ENCODE measurements at places on chromosomes 1 and 21.

DNA sequence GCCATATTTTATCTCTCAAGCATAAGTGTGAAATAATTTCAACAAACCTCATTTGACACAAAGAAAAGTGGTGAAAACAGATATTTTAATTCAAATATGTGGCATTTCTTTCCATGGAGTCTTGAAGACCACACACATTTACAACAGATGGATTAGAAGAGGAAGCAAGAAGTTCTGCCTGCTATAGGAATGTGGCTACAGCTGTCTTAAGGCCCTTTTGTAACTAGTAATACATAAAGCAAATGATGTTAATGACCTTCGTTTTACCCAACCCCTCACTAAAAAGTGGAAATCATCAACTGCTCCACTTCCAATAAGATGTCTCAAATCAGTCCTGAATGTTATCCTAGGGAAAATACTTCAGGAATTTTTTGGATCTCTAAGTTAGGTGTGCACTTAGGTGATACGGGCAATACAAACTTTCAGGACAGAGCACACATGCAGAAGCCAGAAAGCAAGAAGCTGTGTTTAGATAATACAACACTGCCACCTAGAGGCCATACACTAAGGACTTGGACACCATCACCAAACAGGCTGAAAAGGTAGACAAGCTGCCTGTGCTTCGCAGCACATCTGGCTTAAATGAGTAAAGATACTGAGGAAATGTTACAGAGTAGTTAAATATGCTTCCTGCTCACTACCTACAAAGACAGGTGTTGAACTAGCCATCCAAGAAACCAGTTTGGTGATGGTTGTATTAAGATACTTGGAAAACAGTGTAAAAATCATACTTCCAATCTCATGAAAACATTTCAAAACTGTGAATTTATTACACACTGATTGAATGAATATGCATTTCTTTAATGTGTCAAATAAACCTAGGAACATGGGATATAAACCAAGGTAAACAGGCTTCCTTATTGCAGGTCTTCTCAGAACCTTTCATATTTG, 24.4 kb downstream of the RRAGC start:
- DNase-seq = peak; percentile 87

DNA sequence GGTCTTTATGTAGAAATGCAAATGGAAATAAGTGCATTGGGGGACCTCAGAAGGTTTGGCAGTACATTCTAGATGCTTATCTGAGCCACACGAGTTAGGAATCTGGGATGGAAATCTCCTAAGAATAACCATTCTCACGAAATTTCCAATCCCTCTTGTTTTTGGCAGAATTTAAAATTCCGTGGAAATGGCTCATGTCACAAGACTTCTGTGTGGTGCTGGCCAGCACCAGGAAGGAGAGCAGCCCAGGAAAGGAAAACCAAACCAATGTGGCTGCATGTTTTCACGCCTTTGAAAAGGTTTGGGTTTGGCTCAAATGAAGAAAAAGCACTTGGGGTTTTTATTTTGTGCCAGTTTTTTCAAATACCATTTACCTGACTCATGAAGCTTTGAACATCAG, 80.1 kb upstream of the KCNK2 start:
- DNase-seq = no peak

GRCh38 chr1:247453245-247453644, 4.7 kb downstream of the OR2B11 start:
- DNase-seq = no peak

DNA sequence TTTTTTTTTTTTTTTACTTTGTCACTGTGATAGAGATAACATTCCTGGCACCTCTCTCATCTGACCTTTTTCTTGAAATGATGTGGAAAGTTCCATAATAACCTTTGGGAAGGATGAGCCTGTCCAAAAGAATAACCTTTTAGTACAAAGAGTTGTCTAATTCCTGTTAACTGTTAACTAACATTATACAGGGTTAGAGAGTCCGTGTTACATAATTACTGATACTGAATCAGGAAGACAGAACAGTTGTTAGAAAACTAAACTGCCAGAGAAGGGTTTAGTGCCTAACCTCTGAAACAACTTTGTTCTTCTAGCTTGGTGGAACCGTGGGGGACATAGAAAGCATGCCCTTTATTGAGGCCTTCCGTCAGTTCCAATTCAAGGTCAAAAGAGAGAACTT, 8.8 kb downstream of the CTPS1 start:
- no peak for DNase-seq

GRCh38 chr1:192476802-192477298, 98.7 kb upstream of the RGS1 start:
- no peak for DNase-seq

GRCh38 chr1:175154629-175155472, 37.7 kb downstream of the KIAA0040 start:
- DNase-seq = peak; percentile 72

DNA sequence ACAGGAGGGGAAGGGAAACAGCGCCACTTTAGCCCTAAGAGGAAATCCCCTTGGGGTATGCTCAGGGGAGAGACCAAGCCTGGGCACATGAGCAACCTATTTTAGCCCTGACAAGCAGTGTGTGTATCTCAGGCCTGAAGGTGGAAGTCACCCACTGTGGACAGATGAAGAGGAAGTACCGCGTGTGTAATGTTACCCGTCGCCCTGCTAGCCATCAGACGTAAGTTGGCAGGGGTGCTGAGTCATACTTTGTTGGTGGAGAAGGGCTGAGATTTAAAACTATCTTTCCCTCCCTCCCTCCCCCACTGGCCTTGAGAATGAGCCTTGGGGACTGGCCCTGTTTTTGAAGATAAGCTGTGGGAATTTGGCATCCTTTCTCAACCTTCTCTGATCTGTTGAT, 11.2 kb downstream of the AGO1 start:
- DNase-seq = no peak

DNA sequence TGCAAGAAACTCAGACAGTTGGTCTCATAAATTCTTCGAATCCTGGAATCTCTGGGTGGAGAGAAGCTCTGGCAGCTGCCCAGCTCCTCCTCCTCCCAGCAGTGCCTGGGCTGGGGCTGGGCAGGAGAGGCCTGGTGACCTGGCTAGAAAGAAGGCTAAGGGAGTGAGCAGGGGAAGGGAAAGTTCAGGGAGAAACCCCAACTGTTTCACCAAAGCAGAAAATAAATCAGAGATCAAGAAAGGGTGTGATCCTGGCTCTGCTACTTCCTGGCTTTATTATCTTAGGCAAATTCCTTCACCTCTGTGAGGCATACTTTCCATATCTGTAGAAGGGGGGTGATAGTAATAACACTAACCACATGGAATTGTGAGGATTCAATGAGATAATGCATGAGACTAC, 8.8 kb upstream of the COL16A1 start:
- DNase-seq = no peak

- no peak for DNase-seq
Observed at GRCh38 chr1:209688746-209689234, 13.6 kb downstream of the G0S2 start.

GRCh38 chr1:43358121-43358745, 548 bp upstream of the CDC20 start:
- DNase-seq = peak; percentile 48

DNA sequence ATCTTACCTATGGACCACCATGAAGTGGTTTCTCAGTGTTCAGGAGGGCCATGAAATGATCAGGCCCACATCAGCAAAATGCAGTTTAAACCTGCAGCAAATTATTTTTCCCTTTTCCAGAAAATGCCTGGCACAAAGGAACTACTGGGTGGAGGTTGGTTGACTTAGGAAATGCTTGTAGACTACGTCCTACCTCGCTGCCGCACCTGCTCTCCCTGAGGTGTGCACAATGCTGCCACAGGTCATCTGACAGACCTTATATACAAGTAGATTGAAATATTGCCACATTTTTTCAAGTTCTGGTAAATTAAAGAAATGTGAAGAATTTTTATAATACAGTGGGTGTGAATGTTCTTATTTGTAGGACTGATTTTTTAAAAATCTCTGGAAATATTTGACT, 166.7 kb upstream of the PDE4B start:
- DNase-seq = no peak

GRCh38 chr1:47763591-47764171, 233.5 kb downstream of the TRABD2B start:
- peak; percentile 96 for DNase-seq

DNA sequence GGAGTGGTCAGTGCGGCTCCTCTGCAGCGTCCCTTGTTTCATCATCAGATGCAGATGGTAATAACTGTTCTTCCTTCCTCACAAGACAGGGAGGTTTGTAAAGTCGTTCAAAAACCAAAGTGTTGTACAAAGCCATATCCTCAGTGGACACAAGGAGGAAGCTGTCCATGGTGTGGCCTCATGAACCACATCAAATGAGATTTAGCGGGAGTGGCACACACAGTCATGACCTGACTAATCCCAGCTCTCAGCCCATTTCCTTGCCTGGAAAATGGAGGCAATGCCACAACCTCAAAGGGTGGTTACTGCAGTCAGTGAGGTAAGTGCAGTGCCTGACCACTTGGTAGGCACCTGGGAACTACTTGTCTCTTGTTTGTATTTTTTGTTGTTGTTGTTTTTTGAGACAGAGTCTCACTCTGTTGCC, 13.4 kb downstream of the ENTREP3 start:
- no peak for DNase-seq

GRCh38 chr1:177185209-177185608, 14.5 kb downstream of the BRINP2 start:
- DNase-seq = no peak

DNA sequence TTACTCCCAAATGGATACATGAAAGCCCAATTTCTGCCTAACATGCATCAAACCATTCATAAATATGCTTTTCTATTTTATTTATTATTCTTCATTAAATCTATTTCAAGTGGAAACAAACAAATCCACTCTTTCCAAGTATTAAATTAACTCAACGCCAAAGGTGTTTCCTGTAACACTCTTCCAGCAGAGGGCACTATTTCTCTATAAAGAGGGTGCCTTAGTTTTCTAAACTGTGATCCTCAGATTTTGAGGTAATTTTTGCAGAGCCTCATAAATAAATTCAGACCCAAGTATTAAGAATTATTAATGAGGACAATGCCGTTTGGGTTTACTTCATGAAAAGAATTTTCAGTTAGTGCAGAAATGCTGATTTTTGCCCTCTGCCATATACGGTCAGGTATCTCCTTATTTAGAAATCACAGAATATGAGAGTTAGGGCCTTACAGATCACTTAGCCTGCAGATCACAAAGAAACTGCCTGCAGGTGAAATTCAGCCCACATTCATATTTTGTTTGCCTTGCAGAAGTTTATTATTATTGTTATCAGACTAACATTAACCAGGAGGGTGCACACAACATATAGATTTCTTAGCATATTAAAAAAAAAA, 40.1 kb upstream of the MYSM1 start:
- peak; percentile 78 for DNase-seq

DNA sequence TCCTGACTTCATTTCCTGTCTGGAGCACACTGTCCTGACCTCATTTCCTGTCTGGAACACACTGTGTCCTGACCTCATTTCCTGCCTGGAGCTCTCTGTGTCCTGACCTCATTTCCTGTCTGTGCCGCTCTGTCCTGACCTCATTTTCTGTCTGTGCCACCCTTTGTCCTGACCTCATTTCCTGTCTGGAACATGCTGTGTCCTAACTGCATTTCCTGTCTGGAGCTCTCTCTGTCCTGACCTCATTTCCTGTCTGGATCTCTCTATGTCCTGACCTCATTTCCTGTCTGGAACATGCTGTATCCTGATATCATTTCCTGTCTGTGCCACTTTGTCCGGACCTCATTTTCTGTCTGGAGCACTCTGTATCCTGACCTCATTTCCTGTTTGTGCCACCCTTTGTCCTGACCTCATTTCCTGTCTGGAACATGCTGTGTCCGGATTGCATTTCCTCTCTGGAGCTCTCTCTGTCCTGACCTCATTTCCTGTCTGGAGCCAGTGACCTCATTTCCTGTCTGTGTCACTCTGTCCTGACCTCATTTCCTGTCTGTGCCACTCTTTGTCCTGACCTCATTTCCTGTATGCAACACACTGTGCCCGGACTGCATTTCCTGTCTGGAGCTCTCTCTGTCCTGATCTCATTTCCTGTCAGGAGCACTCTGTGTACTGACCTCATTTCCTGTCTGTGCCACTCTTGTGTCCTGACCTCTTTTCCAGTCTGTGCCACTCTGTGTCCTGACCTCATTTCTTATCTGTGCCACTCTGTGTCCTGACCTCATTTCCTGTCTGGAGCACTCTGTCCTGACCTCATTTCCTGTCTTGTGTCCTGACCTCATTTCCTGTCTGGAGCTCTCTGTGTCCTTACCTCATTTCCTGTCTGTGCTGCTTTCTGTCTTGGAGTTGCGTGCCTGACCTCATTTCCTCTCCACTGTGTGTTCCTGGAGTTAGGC, 27.6 kb downstream of the SKI start:
- DNase-seq = peak; percentile 70

DNA sequence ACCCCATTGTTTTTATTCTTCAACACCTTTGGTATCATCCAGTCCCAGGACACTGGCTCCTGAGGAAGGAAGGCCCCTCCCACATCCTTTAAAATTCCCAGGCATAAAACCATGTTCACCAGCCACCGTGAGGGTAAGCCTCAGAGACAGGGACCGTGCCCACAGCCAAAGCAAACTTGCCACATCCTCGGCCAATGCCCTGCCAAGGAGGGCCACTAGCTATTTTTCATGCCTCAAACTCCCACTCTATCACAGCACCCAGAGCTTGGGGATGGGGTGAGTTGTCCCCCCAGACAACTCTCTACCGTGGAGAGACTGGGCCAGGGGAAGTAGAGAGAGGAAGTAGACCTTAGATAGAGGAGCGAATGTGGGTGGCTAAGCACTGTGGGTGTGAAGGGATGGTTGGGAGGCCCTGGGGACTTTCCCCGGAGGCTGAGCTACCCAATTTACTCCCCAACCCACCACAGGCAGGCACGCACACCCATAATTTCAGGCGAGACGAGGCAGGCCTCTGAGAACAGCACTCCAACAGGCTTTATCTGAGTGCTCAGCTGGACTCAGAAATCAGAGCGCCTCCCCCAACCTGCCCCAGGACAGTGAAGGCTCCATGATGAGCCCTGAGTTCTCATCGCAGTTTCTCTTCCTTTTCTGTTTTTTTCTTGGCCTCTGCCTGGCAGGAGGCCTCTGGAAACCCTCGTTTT, 15.9 kb upstream of the BTG2 start:
- no peak for DNase-seq

DNA sequence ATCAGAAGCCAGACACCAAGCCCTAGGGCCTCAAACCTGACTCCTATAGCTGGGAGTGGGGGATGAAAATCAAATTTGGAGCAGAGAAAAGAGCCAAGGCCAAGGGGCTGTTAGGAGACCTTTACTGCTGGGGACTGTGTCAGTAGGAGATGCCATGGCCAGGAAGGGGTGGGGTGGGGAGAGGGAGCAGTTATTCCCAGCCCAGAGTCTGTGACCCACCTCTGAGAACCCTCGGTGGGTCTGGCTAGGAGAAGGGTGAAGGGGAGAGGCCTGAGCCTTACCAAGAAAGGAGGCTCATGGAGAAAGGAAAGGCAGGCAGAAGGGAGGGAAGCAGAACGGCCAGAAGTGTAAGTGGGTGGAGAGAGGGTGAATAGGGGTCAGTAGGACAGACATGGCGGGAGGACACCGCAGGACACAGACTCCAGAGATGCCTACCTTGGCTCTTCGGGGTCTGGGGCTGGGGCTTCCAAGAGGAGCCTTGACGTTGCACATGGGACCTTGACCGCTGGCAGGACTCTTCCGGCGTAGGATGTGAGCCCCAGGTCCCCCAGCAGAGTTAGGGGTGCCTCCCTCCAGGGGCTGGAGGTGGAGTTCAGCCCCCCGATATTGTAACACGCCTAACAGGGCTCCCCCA, 1.2 kb downstream of the ADAMTS4 start:
- DNase-seq = no peak
